Testis (tissue), 5 donors: ENCODE measurements at places on chromosomes 1 and 21.

DNA sequence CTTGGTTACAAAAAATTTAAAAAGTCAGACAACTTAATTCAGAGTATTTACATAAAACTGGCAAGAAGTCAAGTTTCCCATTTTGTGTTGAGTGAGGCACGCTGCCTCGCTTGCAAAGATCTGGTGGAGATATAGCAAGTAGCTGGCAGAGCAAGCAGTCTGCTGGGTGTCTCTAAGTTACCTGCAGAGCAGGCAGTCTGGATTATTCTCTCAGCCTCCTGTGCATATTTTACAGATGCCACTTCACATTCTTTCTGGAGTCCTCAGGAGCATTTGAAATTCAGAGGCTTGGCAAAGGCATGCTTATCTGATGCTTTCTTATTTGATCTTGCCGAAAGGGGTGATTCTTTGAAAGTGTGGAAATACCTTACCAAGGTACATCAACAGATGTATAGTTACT is 640.4 kb upstream of the ADGRL4 start:
- no peak for DNase-seq

DNA sequence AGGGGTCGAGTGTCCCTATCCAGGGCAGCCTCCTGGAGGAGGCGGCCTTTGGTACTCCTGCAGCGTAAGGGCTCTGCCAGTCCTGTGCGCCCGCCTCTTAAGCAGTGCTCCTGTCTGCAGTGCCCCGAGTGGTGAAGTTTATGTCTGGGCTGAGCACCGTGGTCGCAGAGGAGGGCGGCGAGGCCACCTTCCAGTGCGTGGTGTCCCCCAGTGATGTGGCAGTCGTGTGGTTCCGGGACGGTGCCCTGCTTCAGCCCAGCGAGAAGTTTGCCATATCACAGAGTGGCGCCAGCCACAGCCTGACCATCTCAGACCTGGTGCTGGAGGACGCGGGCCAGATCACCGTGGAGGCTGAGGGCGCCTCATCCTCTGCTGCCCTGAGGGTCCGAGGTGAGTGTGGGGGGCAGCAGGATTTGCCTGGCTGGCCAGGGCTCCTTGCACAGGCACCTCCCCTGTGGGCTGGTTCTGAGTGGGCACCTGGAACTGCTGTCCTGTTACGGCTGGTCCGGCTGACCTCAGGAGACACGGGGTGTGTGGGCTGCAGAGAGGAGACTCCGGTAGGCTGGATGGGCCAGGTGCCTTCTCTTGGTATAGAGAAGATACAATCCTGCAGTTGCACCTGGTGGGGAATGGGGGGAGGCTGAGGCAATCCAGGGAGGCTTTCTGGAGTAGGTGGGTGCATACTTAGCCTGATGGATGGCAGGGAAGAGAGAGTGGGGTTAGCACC is 66.8 kb downstream of the OBSCN start:
- no peak for DNase-seq

DNA sequence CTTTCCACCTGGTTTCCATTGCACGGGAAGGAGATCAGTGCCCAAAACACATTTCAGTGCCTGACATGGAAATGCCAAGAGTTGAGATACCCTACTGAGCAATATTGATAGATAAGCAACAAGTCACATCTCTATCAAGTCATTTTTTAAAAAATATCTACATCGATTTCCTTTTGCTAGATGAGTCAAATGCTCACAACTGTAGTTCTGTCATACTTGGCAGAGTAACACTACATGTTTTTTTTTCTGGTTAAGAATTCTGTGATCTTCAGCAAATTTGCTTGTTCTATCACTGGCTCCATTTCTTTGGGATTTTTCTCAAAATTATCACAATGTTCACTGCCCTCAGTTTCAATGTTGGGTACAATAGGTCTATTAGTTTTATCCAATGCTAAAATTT is 145.4 kb downstream of the ZC3H11B start:
- no peak for DNase-seq

DNA sequence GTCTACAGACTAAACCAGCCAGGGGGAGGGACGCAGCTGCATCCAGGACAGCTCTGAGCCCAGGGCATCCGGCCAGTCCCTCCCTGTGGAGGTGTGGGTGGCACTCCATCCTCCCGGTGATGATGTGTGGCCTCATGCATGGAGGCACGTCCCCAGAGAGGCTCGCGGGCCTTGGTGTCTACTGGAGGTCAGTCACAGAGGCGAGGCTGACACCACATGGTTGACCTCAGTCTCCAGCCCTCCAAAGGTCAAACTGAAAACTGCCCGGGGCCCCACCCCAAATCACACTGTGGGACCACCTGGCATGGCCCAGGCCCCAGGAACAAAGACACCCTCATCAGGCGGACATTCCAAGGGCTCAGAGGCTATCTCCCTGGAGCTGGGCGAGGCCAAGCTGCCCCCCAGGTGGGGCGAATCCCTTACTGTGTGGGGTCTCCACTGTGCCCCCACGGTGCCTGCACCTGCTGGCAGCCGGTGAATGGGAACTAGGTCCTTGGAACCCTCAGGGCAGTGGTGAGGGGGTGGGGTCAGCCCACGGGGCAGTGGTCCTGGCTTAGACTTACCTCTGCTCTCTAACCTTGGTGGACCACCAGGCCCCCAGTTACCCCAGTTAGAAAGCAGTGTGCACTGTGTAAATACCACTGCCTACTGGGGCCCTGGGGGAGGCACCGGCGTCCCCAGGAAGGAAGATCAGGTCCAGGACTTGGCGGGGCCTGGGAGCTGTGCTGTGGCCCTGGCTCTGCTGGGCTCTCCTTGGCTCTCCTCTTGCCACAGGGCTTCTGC is 49.1 kb downstream of the TRPM2 start:
- peak; percentile 11 for DNase-seq

GRCh38 chr1:227869851-227870305 is 54.4 kb downstream of the PRSS38 start:
- DNase-seq, result no peak

GRCh38 chr1:5921129-5921528 is 71.1 kb downstream of the NPHP4 start:
- no peak for DNase-seq

GRCh38 chr1:145692785-145693443 is 14.3 kb downstream of the PDZK1 start:
- no peak for DNase-seq

GRCh38 chr1:204791453-204792353 is 79.0 kb upstream of the NFASC start:
- DNase-seq, result peak; percentile 91

- no peak for DNase-seq
These were observed 257.1 kb upstream of the GREM2 start for GRCh38 chr1:240869071-240869470.

- DNase-seq, result no peak
These were observed 49.9 kb downstream of the SUCO start for GRCh38 chr1:172582889-172583288.

DNA sequence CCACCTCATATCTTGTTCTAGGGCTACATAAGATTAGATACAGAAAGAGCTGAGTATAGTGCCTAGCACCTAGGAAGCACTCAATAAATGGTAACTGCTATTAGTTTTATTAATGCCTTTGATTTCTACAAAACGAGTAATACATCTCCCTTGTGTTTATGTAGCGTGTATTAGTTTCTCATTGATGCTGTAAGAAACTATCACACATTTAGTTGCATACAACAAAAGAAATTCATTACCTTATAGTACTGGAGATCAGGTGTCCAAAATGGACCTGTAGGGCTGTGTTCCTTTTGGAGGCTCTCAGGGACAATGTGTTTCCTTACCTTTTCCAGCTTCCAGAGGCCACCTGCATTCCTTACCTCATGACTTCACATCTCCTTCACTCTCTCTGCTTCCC is 961 bp upstream of the ERO1B start:
- DNase-seq, result no peak

- no peak for DNase-seq
These were observed 367.2 kb upstream of the B3GALT2 start for GRCh38 chr1:193553564-193553963.

GRCh38 chr1:214511639-214511998 is 39.8 kb downstream of the PTPN14 start:
- no peak for DNase-seq

GRCh38 chr1:84701376-84701775 is 11.1 kb upstream of the SSX2IP start:
- no peak for DNase-seq

GRCh38 chr1:46642115-46642680 is 25.6 kb upstream of the MOB3C start:
- DNase-seq, result no peak
